ENCODE measurements at places on chromosomes 12 and 14.
A peak's percentile ranks its signal among the peaks of the same experiment; 100 is the strongest.

- DNase-seq, result no peak
Measured at GRCh38 chr12:132124766-132125425, 19.2 kb downstream of the DDX51 start.

GRCh38 chr14:44889595-44890471 lies 71.9 kb downstream of the KLHL28 start:
- DNase-seq, result no peak

DNA sequence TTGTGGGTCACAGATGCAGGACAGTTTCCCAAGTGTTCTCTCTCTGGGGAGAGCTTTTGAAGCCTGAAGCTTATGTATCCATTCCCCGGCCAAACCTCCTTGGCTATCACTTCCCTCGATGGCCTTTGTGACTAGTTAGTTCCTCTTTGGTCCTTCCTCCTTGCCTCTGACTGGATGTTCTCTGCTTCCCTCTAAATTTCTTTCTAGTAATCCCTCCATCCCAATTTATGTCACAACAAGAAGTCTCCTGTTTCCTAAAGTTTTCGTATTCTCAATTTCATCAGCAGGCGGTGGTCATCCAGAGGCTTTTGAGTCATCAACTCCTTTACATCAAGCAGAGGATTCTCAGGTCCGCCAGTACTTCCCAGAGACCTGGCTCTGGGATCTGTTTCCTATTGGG lies 27.5 kb downstream of the A2ML1 start:
- peak; percentile 64 for DNase-seq

- DNase-seq, result no peak
Measured at GRCh38 chr14:96637521-96637920, 135.3 kb downstream of the PAPOLA start.

GRCh38 chr12:31527083-31527482 lies 63.9 kb downstream of the DENND5B start:
- no peak for DNase-seq

DNA sequence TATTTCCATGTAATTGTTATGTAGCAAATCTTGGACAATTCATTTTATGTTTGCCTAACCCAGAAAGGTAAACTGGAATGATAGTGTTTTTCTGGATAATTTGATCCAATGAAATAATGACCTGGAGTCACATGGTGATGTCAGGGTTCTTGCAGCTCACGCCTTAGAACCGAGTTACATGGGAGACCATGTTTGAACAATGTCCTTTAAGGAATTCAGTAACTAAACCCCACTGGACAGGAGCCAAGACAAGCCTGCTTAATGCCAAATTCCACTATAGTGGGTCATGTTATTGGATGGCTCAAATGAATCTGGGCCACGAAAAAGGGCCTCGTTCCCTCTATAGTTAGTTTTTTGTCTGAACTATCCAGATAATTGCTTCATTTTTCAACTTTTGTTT lies 255.8 kb upstream of the HMGA2 start:
- no peak for DNase-seq

GRCh38 chr14:29553427-29553826 lies 374.2 kb downstream of the PRKD1 start:
- no peak for DNase-seq

GRCh38 chr14:47220096-47220495 lies 455.3 kb downstream of the MDGA2 start:
- no peak for DNase-seq

DNA sequence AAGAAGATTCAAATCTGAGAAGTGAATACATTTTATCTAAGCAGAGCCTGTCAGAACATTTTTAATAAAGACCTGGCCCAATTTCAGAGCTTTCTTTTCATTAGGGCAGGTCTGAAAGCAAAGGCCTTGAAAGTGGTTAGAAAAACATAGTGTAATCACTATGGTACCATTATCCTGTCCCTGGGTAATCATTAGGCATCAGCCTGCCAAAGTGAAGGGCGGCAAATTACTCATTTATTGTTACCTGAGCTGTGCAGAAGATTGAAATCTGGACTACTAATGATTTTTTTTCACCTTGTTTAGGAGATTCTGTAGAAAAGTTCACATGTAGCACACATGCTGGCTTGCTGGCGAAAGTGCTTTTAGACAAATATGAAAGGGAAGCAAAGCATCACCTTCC lies 92.6 kb upstream of the PRKD1 start:
- DNase-seq, result no peak

Data from MV-4-11 (cell line).